Epithelial cell of prostate (primary cell): ENCODE measurements at places on chromosomes 6 and 20.

GRCh38 chr6:117008618-117009017 lies 131.6 kb downstream of the RFX6 start:
- DNase-seq = no peak

GRCh38 chr6:134636186-134636799 lies 313.6 kb downstream of the ALDH8A1 start:
- DNase-seq = no peak

GRCh38 chr6:107642095-107642860 lies 152.4 kb downstream of the SOBP start:
- no peak for DNase-seq

- no peak for DNase-seq
These were observed 866 bp upstream of the MYO6 start for GRCh38 chr6:75748003-75748742.

DNA sequence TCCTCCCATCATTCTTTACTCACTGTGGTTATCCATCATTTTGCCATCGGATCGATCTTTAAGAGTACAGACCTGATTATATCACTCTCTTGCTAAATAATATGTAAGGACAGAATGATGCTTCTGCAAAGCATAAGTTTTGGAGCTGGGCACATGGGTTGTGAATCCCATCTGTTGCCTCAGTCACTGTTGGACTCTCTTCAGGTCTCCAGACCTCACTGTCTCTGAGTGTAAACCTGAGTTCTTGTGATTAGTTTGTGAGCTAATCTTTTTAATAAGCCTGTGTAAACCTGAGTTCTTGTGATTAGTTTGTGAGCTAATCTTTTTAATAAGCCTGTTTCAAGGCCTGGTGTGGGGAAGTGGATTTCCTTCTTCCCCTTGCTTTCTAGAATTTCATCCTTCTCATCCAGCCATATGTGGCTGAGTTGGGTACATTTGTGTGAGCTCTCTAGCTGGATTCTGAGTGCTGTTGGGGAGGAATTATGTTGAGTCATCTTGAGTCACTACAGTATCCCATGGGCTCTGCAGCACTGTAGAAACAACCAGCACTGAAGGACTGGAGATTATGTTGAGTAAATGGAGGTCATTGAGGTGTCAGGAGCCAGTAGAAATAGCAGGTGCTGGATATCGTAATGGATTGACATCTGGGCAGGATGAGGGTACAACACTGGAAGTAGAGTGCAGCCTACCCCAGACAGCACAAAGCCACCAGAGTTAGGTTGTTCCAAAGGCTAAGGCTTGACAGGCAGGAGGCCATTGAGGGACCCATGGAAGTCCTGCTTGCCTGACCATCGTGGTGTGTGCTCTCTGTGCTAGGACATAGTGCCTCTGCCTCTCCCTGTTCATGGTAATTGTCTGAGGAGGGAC lies 52.4 kb downstream of the SCAND1 start:
- peak; percentile 26 for DNase-seq
